ENCODE measurements at places on chromosomes 5 and 9.

- DNase-seq = no peak
Measured at GRCh38 chr9:112005939-112006338, 109.3 kb downstream of the UGCG start.

GRCh38 chr5:36494841-36495601 lies 111.4 kb upstream of the SLC1A3 start:
- peak; percentile 17 for DNase-seq

DNA sequence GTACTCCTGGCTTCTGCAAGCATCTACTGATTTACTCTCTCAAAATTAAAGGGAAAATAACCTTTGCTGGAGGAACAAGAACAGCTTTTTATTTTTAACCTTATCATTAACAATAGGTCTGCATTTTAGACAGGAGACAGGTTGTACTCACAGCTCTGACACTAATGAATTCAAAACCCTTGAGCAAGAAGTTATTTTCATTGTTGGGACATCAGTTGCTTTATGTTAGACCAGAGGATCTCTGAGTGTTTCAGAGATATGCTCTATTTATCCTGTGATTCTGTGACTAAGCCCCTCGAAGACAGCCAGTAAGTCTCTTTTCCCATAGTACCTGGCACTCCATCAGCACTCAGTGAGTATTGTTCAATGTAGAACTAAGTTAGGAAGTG lies 190.2 kb upstream of the PCSK5 start:
- DNase-seq = no peak

DNA sequence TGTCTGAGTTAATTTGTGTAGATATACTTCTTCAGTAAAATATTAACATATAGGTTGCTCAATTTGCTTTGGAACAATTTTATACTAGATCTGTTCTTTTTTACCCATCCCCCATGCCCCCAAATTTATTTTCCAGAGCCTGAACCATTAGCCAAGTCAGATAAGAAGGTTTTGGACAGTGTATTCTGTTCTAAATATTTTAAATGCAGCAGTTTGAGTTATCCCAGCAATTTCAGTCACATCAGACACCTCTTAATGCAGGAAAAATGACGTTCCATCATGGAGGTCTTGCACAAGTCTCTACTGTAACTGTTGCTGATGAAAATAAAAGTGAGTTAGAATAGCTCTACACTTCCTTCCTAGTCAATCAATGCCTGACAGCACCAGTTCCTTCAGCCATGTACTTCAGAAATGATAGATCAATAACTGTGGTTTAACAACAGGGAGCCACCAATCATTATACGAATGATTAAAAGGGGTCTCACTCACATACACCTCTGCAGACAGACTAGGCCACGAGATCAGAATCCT lies 215.8 kb downstream of the BNC2 start:
- DNase-seq = no peak

- DNase-seq = no peak
Measured at GRCh38 chr5:113264046-113264445, 170.7 kb downstream of the TSSK1B start.

GRCh38 chr5:55929020-55929799 lies 65.6 kb downstream of the IL6ST start:
- no peak for DNase-seq

DNA sequence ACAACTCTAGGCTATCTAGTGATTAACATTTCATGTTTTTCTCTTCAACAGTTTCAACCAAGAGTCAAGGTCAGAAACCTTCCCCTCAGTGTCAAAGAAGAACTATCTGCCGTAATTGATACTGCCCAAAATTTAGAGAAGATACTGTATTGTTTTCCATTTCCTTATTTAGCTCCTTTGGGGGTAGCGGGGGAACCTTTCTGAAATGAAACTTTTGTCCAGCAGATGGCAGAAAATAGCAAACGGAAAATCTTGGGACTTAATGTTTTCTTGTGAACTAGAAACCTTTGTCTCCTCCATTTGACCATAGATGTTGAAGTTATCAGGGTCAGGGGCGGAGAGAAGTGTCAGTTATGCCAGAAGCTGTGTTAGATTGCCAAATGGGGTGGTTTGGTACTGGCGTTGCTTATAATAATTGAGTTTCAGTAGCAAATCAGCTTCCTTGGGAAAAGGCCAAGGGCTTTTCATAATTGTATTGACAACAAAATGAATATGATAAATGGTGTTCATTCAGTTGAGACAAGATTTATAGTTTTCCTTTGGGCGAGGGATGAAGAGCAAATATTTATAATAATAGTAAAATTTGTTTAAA lies 101.7 kb upstream of the TLX3 start:
- peak; percentile 52 for DNase-seq

DNA sequence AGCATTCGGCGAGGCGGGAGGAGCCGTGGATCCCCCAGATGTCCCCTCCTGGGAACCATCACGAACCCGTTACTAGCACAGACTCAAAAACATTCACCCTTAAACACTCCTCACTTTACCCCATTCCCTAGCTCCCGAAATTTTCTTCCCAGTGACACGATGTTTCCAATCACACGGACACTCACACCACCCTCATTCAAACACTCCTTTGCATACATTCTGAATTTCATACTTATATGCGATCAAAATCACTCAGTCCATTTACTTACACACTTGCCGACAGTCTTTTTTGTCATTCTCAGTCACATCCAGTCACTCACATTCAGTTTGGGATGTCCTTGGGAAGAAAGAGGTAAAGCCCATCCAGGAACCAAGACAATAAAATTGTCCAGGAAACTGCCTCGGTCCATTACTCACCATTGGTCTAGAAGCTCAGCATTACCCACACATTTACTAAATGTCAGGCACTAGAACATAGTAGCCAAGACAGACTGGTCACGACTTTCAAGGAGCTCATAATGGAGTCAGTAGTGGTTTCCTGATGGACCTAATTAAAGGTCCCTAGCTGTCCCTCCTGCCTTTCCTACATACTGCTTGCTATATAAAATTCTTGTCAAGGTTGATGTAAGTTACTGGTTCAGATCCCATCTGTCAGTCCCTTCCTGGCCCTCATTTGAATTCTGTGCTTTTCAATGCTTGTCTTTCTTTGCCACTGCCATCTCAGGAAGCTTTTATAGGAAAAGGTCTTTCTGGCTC lies 574 bp downstream of the SLC35A4 start:
- DNase-seq = no peak

- DNase-seq = peak; percentile 19
Measured at GRCh38 chr5:50441493-50441955, 436 bp upstream of the EMB start.

GRCh38 chr5:78360924-78361630 lies 660 bp downstream of the SCAMP1 start:
- DNase-seq = peak; percentile 46

DNA sequence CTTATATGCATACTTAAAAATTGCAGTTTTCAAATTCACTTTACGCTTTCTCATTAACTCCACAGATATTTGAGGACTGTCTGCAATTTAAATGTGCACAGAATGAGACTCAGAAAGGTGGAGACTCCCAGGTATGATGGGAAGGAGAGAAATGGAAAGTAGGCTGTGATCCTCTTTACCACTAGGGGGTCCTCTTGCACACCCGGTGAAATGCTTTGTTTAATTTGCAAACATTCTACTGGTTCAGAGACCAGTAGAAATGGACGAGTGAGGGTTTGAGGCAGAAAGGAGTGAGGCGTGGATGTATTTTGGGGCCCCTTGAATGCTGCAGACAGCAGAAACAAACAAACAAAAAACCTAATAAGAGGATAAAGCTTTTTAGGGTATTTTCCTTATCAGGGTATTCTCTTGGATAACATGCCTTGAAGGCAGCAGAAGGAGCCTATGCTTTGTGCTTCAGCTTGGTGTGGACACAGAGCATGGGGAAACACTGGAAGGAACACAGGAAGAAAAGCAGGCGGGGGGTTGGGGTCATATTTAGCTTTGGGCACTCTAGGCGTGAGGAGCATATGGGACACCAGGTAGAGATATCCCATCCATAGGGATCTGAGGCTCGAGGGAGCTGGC lies 410.1 kb downstream of the DMRT2 start:
- peak; percentile 32 for DNase-seq

- peak; percentile 51 for DNase-seq
Measured at GRCh38 chr5:151719228-151720000, 32.7 kb upstream of the SPARC start.

DNA sequence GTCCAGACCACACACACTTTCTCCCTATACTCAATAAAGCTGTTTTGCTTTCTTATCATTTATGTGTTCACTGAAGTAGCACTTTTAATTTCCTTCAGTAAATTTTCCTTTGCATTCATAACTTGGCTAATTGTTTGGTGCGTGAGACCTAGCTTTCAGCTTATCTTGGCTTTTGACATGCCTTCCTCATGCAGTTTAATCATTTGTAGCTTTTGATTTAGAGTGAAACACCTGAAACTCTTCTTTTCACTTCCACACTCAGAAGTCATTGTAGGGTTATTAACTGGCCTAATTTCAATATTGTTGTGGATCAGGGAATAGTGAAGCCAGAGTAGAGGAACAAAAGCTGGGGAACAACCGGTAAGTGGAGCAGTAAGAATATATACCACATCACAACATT lies 114.7 kb downstream of the ST8SIA4 start:
- no peak for DNase-seq

GRCh38 chr9:113915817-113916434 lies 39.8 kb downstream of the ZNF618 start:
- DNase-seq = no peak

- no peak for DNase-seq
Measured at GRCh38 chr5:39946356-39947045, 521.7 kb upstream of the DAB2 start.

DNA sequence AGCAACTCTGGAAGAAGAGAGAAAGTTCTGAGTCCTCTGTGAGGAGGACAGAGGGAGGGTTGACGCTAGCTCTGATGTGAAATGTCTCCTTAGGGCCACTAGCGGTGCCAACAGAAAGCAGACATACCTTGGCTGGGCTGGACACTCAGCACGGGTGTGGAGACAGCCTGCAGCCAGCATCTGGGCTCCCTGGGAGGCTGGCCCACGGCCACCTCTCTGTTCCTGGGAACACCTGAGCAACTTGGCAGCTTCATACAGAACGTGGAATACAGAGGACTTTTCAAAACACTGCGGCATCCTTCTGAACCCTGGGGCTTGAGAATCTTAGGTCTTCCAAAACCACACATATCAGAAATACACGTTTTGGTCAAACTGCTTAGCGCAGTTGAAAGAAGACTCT lies 269.1 kb downstream of the FSTL4 start:
- DNase-seq = no peak

- no peak for DNase-seq
Measured at GRCh38 chr9:16715404-16715803, 155.1 kb downstream of the BNC2 start.

- no peak for DNase-seq
Measured at GRCh38 chr9:111630182-111630963, 761 bp upstream of the DNAJC25 start.

- no peak for DNase-seq
Measured at GRCh38 chr9:121357011-121357410, 13.0 kb downstream of the STOM start.

DNA sequence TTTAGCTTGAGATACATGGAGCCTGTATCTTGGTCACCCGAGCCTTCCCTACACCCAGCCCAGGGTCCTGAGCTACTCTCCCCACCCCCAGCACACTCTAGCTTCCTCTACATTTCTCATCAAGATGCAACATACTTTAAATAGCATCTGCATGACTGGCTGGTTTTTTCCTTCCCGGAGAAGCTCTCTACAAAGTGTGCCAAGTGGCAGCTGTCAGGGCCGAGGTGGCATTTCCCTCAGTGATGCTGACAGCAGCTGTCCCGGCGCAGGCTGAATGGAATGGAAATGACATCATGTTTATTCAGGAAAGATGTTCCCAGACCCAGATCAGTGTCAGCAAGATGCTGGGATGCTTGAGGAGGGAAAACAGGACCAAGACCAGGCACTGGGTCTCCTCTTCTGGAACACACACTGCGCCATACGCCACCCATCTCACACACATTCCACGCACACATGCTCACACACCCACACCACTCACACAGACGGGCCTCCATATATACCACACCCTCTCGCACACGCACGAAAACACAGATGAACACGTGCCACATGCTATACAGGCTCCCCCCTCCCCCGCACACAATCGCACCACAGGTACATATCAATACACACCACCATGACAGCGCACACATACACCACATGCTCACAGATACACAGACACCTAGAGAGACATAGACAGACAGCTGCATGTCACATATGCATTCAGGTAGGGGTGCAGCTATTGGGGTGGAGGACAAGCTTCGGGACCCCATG lies 67.8 kb downstream of the LHX2 start:
- peak; percentile 41 for DNase-seq

DNA sequence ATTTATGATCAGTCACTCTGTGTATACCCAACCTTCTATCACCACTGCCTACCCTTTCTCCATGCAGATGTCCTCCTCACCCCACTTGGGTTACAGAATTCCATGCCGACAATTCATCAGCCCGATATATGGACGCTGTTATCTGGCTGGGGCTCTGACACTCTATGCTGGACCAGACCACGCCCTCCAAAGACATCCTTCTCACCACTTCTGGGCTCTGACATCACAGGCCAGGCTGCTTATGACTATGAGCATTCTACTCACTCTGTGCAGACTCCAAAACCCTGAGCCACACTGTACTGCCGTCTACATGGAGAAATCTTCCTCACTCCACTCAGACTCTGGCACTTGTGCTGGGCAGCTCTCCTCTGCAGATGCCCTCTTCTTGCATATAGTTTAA lies 7.6 kb upstream of the AK3 start:
- no peak for DNase-seq

- no peak for DNase-seq
Measured at GRCh38 chr5:27091858-27092257, 53.5 kb upstream of the CDH9 start.

GRCh38 chr5:33338336-33339110 lies 102.2 kb upstream of the TARS1 start:
- DNase-seq = no peak

DNA sequence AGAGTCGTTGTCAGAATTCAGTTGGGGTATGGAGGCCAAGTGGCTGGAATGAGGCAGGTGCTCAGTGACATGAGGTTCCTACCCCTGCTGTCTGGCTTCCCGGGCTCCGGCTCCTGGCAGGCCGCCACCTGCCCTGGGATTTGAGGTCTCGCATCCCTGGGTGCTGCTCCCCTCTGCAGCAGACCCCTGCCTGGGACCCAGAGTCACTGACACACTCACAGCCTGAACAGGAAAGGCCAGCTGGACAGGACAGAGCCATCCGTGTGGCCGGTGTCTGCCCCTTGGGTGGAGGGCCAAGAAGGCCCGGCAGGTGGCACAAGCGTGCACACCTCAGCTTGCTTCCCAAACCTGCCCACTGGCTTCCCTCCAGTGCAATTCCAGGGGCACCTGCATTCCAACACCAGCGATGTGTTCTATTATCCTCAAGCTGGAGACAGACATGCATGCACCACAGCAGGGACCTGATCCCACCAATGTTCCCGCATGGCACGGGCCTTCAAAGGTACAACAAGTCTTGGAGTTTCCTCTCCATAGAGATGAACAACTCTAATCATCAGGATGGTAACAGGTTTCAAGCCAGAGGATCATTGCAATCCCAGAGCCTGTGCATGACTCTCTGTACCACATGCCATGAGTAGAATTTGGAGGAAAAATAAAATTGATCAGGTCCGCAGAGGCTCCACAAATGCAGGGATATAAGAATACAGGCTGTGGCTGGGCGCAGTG lies 45.6 kb upstream of the RNF130 start:
- no peak for DNase-seq

- no peak for DNase-seq
Measured at GRCh38 chr5:128019391-128019790, 64.2 kb upstream of the SLC12A2 start.

GRCh38 chr9:113621309-113621791 lies 157.8 kb downstream of the RGS3 start:
- peak; percentile 66 for DNase-seq

Measured in A673 (cell line).